Left lung (tissue), 14 donors: ENCODE measurements at places on chromosomes 13 and 19.

- DNase-seq: no peak
Measured at GRCh38 chr13:53068585-53069520, 40.2 kb downstream of the OLFM4 start.

DNA sequence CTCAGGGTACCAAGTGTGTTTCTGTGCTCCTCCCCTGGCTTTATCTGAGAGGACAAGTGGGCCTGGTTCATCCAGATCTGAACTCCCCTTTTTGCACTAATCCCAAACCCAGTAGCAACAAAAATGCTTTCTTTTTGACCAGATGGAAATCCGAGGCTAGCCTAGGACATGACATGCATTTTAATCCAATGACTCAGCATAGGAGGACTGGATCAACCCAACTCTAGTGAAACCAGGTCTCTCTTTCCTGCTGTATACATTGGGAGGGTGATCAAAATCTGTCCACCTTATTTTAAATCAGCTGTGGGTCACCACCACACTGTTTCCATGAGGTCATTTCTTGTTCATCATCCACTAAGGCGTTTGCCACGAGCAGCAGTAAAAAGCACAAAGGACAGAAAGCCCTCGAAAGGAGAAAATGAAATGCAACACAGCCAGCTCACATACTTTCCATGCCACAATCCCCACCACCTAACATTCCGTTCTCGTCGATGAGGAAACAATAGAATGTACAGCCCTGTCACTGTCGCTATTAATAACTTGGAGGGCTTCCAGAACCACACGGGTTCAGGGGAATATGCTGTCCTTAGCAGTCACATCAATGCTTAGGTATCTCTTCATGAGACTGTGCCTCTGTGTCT is 543.0 kb downstream of the IRS2 start:
- DNase-seq: no peak

DNA sequence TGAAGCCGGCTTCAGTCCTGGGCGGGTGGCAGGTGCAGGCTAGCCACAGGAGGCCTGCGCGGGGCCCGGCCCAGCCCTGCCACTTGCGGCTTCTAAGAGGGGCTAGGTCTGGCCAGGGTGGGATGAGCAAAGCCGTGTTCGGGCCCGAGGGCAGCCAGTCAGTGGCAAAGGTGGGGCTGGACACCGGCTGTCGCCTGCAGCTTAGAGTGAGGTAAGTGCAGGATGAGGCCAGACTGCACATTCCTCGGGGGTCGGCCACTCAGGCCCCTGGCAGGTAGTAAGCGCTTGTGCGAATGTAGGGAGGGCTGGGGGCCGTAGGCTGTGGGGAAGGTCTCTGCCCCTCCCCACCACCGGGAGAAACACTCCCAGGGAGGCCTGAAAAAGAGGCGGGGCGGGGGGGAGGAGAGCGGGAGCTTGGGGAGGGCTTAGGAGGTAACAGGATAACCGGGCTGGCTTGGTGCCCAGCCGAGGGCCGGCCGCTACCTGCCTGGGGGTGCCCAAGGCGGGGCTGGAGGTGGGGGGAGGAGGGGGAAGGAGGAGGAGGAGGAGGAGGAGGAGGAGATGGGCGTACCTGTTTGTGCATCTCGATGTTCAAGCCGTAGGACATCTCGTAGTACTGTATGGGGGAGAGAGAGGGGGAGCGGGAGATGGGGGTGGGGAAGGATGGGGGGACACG is 6.4 kb downstream of the TLE5 start:
- DNase-seq: peak; percentile 77

GRCh38 chr13:20729633-20730585 is 26.4 kb downstream of the IL17D start:
- DNase-seq: no peak

GRCh38 chr13:54859827-54860226 is 1831.2 kb downstream of the OLFM4 start:
- DNase-seq: no peak

GRCh38 chr19:45340899-45341453 is 426 bp downstream of the KLC3 start:
- no peak for DNase-seq

DNA sequence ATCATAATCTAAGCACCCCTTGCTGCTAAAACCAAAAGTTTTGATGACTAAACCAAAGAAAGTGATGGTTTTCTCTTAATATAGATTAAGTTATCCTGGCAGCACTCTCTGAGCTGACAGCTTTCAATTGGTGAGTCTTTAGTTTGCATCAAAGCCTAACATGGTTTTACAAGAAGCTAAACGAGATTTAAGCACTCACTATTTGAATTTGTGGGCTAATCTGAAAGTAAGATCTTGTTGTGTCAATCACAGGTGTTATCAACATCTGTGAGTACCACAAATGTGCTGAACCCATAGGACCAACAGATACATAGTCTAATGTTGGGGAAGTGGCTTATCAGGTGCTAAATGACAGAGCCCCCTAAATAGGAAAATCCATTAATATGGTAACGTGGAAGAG is 223.9 kb downstream of the LHFPL6 start:
- DNase-seq: no peak

DNA sequence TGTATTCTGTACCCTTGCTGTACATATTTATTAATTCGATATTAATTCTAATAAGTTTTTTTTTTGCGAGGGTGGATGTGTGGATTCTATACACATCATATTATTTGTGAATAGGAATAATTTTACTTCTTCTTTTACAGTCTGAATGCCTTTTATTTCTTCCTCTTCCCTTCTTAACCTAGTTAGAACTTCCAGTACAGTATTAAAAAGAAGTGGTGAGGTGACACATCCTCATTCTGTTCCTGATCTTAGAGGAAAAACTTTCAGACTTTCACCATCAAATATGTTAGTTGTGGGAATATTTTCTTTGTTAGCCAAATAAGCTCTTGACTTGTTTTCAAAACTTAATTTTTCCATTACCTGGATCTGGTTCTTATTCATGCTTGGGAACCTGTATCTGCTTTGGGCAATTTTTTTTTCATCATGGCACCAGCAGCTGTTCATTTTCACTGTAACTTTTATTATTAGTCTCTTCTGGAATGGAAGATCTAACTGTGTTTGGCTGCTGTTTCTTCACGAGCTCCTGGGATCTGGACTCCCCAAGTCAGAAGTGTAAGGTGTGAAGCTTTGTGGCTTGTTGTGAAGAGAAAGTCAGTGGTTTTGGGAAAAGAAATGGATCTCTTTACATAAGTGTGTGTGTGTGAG is 33.1 kb downstream of the RGCC start:
- no peak for DNase-seq

- DNase-seq: peak; percentile 36
Measured at GRCh38 chr13:27171244-27171826, at the start of gene USP12. Gene USP12, minus strand, starts transcription at chr13:27171811. Its CDS starts 172 bp downstream, at chr13:27171639.

GRCh38 chr13:34363266-34363665 is 545.3 kb downstream of the RFC3 start:
- no peak for DNase-seq

DNA sequence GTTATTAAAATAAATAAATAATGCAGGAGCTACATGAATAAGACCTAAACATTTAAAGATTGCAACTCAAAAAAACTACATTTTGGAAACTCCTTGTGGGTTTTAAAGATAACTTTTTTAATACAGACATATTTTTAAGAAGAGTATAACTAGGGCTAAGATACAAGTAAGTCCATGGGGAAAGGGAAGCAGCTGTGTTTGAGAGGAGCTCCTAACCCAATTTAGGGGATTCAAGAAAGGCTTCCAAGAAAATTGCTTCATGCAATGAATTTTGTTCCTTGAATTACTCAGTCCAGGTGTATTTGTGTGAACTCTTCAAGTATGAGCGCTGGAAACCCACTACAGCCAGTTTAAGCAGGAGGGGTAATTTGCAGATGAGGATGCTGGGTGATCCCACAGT is 44.1 kb upstream of the C13orf42 start:
- no peak for DNase-seq
